Motor neuron (in vitro differentiated cells): ENCODE measurements at places on chromosomes 3 and 15. TPM values are rescaled to one million over a fixed set of nuclear protein-coding genes. Genes with fewer than 3 reads are reported as not detected.

- peak; percentile 66 for ATAC-seq
Measured at GRCh38 chr15:99925661-99926461, 192.6 kb upstream of the LYSMD4 start.

- no peak for ATAC-seq
Measured at GRCh38 chr3:31356941-31357340, 175.8 kb upstream of the STT3B start.

- no peak for ATAC-seq
Measured at GRCh38 chr15:77025941-77026411, 31.1 kb downstream of the PSTPIP1 start.

TMEM44 gene
- total RNA-seq = 8.7 and 9.5 TPM in 2 replicates

- no peak for ATAC-seq
Measured at GRCh38 chr15:34119291-34119690, 17.4 kb downstream of the PGBD4 start.

SPINT1 gene
- 0.09 and 0.31 TPM in 2 replicates for total RNA-seq

DNA sequence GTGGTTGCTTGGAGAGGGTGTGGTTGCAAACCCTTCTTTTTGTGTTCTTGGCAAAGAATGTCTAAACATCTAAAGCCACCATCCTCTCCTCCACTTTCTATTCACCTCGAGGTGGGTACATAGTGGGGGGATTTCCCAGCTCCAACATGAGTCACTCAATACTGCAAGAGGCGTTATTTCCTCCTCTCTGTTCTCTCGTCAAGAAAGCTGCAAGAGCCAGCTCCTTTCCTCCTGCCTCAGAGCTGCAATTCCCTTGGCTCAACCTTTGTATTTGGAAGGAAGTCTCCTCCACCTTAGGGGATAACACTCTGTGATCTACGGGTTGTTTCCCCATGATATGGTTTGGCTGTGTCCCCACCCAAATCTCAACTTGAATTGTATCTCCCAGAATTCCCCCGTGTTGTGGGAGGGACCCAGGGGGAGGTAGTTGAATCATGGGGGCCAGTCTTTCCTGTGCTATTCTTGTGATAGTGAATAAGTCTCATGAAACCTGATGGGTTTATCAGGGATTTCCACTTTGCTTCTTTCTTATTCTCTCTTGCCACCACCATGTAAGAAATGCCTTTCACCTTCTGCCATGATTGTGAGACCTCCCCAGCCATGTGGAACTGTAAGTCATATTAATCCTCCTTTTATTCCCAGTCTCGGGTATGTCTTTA, 138.4 kb downstream of the PLCL2 start:
- no peak for ATAC-seq

GRCh38 chr3:5309171-5309570, 121.7 kb downstream of the EDEM1 start:
- ATAC-seq = no peak

- ATAC-seq = peak; percentile 79
Measured at GRCh38 chr3:124837730-124838186, 49.4 kb downstream of the ITGB5 start.

GRCh38 chr15:74233851-74234597, 2.1 kb upstream of the CCDC33 start:
- peak; percentile 23 for ATAC-seq

DNA sequence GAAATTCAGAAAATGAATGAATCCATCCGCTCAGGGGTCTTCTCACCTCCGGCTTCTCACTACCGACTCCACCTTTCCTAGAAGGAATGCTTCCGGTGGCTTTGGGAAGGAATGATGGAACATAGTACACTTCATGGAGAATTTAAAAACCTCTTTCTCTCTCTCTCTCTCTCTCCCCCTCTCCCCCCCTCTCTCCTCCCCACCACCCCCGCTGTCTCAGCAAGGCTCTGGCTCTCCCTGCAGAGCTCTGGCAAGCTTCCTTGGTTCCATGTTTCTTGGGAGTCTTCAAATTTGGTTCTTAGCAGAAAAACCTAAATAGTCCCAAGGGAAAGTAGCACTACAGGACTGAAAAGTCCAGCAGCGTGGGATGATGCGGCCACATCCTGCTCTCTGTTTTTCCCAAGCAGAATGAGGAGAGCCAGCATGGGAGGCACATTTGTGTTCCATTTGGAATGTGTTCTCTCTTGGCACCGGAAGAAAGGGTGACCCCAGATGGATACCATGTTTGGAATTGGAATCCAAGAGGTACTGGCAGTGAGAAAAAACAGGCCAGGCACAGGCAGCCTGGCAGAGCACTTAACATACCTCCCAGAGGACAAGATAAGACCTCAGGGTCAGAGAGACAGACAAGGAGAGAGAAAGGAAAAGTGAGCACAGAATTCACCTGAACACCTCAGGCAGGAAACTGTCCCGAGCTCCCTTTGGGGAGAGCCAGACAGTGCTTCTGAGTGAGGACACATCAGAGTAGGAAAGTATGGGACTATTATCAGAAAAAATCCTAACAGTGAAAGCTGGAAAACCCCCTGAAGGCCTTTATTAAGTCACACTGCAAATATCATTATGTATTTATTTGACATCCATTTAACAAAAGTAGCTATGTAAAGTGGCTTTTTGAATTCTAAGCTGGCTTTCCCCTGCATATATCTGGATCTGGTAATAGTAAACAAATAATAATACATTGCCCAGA, at the start of gene POPDC2:
POPDC2 (minus strand) TSS at position 116 of the 967 bp plus-strand sequence. CDS start 166 bp downstream, outside the sequence.
- ATAC-seq = no peak

GRCh38 chr3:194285024-194285849, 65.9 kb downstream of the CPN2 start:
- no peak for ATAC-seq
